ENCODE measurements at places on chromosomes 11 and 22. TPM values are rescaled to one million over a fixed set of nuclear protein-coding genes. Genes with fewer than 3 reads are reported as not detected.

The PRR33 gene
- total RNA-seq = not detected

GRCh38 chr11:119369132-119369925, 12.2 kb downstream of the USP2 start:
- DNase-seq = no peak

The H19 gene
- total RNA-seq = 33.1 TPM

GRCh38 chr11:57541169-57541568, 3.8 kb downstream of the SMTNL1 start:
- no peak for DNase-seq

The SEZ6L gene
- total RNA-seq = not detected

- no peak for DNase-seq
Observed at GRCh38 chr22:43515902-43516301, 104.1 kb downstream of the MPPED1 start.

- DNase-seq = no peak
Observed at GRCh38 chr11:134449713-134450112, 37.7 kb upstream of the B3GAT1 start.

The ATG16L2 gene
- 13.1 TPM for total RNA-seq

The OR8D4 gene
- not detected for total RNA-seq

DNA sequence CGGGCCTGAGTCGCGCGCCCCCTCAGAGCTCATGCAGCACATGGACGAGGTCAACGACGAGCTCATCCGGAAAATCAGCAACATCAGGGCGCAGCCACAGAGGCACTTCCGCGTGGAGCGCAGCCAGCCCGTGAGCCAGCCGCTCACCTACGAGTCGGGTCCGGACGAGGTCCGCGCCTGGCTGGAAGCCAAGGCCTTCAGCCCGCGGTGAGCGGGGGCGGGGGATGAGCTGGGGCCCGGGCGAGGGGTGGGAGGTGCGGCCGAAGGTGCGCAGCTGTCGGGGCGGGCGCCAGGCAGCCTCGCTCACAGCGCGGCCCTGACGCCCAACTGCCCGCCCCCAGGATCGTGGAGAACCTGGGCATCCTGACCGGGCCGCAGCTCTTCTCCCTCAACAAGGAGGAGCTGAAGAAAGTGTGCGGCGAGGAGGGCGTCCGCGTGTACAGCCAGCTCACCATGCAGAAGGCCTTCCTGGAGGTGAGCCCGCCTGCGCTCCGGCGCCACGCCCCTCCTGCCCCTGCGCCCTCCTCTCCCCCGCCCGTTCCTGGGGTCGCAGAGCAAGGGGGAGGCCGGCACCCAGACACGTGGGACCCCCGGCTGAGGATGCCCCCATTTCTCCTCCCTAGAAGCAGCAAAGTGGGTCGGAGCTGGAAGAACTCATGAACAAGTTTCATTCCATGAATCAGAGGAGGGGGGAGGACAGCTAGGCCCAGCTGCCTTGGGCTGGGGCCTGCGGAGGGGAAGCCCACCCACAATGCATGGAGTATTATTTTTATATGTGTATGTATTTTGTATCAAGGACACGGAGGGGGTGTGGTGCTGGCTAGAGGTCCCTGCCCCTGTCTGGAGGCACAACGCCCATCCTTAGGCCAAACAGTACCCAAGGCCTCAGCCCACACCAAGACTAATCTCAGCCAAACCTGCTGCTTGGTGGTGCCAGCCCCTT, 20.5 kb downstream of the EPS8L2 start:
- DNase-seq = peak; percentile 77

DNA sequence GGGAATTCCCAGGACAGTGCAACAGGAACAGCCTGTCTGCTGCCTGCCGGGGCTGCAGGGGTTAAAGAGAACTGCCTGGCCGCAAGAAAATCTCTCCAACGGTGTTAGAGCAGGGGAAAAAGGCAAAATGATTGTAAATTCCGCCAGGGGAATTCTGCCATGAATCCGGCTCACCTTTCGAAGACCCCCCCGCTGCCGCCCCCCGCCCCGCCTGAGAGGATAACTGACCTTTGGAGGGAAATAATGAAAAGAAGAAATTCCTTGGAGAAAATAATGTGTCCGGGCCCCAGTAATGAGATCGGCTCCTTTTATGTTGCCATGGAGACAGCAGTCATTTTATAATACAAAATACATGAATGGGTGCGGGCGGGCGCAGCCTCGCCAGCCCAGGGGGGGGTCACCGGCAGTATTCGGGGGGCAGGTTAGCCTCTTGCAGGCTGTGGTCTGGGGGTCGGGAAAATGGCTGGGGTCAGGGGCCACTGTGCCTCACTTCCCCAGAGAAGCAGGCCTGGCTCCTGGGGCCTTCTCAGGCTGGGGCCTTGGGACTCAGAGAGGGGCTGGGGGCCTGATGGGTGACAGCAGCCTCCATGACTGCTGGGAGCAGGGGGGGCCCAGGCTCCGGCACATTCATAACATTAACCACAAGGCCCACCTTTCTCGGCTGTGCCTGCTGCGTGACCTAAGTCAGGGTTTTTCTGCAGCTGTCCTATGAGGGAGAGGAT, 228.1 kb downstream of the MN1 start:
- DNase-seq = no peak

The TSGA10IP gene
- total RNA-seq = not detected

DNA sequence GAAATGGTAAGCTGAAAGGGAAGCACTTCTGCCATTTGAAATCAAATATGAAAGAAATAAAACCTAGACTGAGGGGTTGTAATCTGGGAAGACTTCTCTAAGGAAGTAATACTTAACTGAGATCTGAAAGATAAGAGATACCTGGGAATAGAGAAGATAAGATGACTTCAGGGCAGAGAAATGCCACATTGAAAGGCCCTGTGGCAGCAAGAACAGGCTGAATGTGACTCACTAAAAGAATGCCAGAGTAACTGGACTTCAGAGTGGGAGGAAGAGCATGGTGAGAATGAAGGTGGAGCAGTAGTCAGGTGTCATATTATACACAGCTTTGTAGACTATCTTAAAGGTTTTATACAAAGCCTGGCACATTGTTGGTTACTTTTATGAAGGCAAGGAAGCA, 17.6 kb downstream of the CALCA start:
- no peak for DNase-seq

DNA sequence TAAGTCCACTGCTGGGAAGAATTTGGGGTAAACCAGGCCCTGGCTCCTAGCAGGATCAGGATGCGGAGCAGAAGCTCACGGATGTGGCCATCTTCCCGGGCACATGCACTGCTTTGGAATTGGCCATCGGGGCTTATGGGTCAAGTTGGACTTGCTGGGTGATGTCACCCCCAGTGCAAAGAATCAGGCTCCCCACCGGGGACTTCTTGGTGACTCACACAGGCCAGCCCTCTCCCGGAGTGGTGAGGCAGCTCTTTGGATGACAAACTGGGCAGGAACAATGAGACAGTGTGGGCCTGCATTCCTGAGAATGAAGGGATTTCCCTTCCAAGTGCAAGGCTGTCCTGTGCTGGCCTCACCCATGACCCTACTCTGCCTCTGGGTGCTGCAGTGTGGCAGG, 128.8 kb upstream of the ANO1 start:
- peak; percentile 82 for DNase-seq

GRCh38 chr11:33434294-33434693, 177.1 kb downstream of the HIPK3 start:
- DNase-seq = no peak

The SPDYC gene
- total RNA-seq = not detected

DNA sequence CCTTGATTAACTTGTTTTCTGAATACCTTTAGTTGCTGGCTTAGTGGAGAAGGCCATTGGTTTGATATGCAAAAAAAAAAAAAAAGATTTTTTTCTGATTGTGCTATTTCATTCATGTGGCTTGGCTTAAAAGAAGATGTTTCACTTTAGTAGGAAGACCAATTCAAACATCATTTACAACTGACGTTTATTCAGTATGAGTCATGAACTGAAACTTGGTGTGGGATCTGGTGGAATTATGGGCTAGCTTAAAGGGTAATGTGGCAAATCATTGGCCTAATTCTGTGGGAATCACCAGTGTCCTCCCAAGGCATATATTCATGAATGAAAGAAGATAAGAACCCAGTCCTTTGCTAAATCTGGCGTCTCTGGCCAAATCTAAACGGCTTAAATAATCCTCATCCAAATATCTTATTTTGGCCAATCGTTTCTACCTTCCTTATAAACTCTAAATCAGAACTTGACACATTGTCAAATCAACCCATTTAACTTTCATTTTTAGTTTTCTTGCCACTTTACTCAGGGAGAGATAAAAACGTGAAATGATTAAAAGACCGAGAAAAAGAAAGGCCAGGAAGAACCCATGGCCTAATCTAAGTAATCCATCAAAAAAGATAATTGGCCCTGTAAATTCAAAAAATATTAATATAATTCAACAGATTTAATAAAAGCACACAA, 77.0 kb downstream of the DDIAS start:
- peak; percentile 81 for DNase-seq

DNA sequence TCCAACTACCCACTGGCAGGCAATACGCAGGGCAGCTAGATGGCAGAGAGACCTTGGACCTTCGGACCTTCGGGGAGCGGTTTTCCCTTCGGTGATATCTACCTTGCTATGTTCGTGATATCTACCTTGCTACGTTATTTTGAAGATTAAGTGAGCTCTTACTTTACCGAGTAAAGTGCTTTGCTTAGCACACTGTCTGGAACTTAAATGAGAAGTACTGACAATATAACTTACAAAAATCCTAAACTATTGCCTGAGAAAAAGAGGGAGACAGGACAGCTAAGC, 1.0 kb upstream of the PRDM10 start:
- DNase-seq = no peak

DNA sequence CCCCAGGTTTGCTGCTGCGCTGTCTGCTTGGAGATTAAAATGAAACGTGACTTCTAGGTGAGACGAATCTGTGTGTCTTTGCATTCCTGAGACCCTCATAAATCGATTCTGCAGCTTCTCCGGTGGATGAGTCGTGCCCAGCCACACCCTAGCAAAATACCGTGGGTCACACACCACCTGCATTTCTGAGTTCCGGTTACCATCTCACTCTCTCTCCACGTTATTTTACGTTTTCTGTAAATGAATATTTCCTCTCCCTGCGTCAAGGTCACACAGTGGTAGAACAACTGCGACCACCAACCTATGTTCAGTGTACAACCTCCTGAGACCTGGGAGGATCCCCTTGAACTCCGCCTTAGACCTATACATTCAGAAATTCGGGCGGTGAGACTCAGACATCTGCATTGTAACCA, 1.1 kb downstream of the YWHAH start:
- no peak for DNase-seq

The OR5B21 gene
- not detected for total RNA-seq

DNA sequence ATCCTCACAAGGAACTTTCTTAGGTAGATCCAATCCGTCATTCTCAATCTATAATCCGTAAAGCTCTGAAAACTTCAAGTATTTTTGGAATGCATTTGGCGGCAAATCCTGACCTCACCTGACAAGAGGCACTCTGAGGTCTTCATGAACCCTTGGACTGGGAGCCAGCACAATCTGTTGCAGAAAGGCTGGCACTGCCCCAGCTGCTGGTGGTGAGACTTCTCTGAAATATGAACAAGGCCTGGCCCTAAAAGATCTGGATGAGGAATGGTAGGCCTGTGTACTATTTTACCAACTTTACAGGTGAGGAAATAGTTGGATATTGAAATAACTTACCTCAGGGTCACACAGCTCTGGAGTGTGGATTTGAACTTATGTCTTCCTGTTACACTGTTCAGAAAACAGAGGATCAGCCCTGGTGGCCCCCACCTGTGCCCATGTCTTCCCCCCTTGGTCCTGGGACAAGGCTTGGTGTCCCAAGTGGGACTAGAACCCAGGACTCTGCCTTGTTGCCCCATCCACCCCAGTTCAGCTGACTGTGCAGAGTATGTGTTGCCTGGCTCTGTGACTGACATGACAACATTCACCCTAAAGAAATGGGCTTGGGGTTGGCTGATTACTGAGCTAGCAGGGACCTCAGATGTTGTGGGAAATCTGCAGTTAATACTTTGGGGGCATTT, 471.4 kb downstream of the MN1 start:
- DNase-seq = no peak

The OR51B2 gene
- total RNA-seq = not detected

GRCh38 chr11:127042445-127042844, 41.9 kb upstream of the KIRREL3 start:
- no peak for DNase-seq

The CACNA1I gene
- not detected for total RNA-seq

All from foreskin keratinocyte (primary cell).